Coronary artery (tissue), 2 donors: ENCODE measurements at places on chromosomes 16 and 17.
A peak's percentile ranks its signal among the peaks of the same experiment; 100 is the strongest.

- no peak for DNase-seq
Measured at GRCh38 chr16:66923866-66924265, 1.5 kb downstream of the RRAD start.

DNA sequence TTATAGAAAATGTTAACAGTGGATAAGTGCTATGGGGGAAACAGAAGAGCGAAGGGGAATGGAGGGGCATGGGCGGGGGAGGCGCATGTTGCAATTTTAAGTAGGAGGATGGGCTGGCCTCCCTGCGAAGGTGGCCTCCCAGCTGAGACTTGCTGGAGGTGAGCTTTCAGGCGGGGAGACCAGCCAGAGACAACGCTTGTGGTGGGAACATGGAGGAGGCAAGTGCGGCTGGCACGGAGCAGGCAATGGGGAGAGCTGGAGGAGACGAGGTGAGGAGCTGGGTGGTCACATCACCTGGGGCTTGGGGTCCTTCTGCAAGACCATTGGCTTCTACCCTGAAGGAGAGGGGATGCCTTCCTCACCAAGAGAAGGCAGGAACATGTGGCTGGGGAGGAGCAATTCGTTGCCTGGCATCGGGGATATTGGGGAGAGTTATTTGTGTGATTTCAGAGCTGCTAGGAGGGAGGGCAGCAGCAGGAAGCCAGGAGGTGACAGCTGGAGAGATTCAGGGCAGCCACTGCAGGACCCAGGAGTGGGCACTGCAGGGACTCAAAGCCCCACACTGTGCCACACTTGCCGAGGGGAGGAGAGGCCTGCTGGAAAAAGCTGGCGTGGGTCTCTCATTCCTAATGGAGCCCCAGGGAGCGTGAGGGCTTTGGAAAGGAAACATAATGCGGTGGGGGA lies 34.4 kb downstream of the PMFBP1 start:
- no peak for DNase-seq

DNA sequence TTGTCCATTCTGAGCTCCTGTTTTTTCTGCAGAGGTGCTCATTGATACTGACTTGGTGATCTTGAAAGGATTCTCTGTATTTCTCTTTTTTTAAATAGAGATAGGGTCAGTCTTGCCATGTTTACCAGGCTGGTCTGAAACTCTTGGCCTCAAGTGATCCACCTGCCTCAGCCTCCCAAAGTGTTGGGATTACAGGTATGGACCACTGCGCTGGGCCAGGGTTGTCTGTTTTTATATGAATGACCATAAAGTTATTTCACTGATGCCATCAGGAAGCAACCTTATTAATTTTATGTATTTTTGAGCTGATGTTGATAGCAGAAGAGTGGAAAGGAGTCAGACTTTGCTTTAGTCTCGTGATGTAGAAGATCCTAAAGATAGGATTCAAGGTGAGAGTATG lies 35.7 kb upstream of the METTL9 start:
- DNase-seq = no peak

- no peak for DNase-seq
Measured at GRCh38 chr16:50235581-50235980, 30.8 kb upstream of the ADCY7 start.

GRCh38 chr16:68798398-68798797 lies 44.9 kb upstream of the TANGO6 start:
- DNase-seq = no peak

DNA sequence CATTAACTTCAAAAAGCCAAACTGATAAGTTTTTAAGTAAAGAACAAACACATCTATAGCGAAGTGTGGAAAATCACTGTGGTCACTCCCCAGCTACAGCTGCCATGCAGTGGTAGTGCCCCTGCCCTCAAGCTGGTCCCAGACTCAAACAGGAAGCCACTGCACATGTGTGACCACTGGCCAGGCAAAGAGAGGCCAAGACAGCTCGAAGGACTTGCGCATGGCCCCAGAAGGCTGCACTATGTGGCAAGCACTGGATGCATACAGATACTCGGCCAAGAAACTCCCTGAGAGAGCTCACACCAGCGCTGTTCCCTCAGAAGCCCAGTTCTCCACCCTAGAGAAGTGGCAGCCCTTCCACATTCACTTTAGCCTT lies 82.4 kb downstream of the ANKRD11 start:
- DNase-seq = no peak

GRCh38 chr17:79842656-79843473 lies 3.6 kb upstream of the CBX4 start:
- DNase-seq = no peak

GRCh38 chr17:83028851-83029250 lies 50.6 kb upstream of the METRNL start:
- DNase-seq = no peak

DNA sequence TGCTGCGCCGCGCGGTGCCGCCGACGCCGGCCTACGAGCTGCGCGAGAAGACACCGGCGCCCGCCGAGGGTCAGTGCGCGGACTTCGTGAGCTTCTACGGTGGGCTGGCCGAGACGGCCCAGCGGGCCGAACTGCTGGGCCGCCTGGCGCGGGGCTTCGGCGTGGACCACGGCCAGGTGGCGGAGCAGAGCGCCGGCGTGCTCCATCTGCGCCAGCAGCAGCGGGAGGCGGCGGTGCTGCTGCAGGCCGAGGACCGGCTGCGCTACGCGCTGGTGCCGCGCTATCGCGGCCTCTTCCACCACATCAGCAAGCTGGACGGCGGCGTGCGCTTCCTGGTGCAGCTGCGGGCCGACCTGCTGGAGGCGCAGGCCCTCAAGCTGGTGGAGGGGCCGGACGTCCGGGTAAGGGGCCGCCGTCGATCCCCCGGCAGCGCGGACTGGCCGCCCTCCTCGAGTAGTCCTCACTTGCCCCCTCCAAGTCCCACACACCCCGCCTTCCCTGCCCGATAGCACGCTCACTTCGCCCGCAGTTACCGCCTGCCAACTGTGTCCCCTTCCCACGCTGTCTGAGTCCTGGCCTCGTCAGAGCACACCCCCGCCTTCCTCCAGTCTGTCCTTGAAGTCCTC lies 470 bp downstream of the MLYCD start:
- DNase-seq = peak; percentile 80

- DNase-seq = no peak
Measured at GRCh38 chr16:29810699-29811169, 1.3 kb upstream of the PRRT2 start.

- peak; percentile 75 for DNase-seq
Measured at GRCh38 chr16:27237219-27238015, 31.2 kb downstream of the NSMCE1 start.

GRCh38 chr16:89761304-89761922 lies 40.1 kb downstream of the ZNF276 start:
- DNase-seq = no peak

- no peak for DNase-seq
Measured at GRCh38 chr16:1152651-1153259, at the start of gene CACNA1H. CACNA1H (plus strand) TSS chr16:1153106; CDS start chr16:1153738, 632 bp downstream.

DNA sequence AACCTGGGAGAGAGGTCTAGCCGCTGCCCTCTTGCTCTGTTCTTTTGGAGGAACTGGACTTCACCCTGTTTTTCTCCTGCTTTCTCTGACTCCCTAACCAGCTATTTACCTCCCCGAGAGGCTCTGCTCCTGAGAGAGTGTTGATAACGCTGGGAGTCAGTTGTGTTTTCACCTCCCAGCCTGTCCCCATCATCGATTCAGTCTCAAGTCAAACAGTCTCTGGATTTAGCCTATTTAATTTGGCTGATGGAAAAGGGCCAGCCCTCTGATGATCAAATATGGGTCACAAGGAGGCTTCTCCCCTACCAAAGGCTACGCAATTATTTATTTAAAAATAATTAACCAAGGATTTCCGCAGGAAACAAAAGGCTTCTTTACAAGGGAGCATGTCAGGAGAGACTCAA lies 31.8 kb downstream of the HNF1B start:
- no peak for DNase-seq

DNA sequence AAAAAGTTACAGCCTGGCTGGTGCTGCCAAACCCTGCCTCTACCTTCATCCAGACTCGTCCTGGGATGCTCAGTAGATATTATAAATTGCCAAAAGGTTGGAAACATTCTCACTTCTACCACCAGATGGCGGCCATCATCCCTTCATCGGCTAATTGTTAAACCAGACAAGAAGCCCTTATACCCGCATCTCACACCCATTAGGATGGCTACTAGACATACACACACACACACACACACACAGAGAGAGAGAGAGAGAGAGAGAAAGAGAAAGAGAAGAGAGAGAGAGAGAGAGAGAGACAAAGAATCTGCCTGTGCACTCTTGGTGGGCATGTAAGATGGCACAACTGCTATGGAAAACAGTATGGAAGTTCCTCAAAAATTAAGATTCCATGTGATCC lies 15.0 kb upstream of the SCIMP start:
- no peak for DNase-seq

- no peak for DNase-seq
Measured at GRCh38 chr16:87715231-87715630, 50.6 kb downstream of the KLHDC4 start.

- DNase-seq = peak; percentile 88
Measured at GRCh38 chr16:54286366-54287130, at the start of gene IRX3. IRX3 (minus strand) TSS chr16:54286787; CDS start chr16:54286050, 737 bp downstream.
